ENCODE measurements at places on chromosomes 1 and 21. TPM values are rescaled to one million over a fixed set of nuclear protein-coding genes. Genes with fewer than 3 reads are reported as not detected.

DNA sequence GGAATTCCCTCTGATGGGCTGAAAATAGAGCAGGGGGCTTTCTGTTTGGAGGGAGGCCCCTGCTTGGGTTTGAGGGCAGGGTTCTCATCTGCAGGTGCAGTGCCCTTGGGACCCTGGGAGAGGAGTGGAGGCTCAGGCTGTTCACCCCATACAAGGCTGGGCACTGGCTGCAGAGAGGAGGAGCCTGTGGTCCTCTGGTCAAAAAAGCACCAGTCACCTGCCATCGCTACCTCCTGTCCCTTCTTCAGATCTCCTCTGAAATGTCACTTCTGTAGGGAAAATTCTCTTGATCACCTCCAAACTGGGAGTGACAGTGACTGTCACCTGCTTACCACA lies 108.9 kb downstream of the TRABD2B start:
- DNase-seq, result no peak
- no peaks in the 10 kb centered on the region for H3K4me1 ChIP-seq
- no peak overlapping the region for H3K4me3 ChIP-seq
- no peak overlapping the region for H3K27ac ChIP-seq
- H3K27me3 ChIP-seq, result no peaks in the 10 kb centered on the region

- H3K27me3 ChIP-seq, result no peaks in the 10 kb centered on the region
- H3K36me3 ChIP-seq, result no peaks in the 10 kb centered on the region
- DNase-seq, result no peak
- no peaks in the 10 kb centered on the region for H3K4me1 ChIP-seq
- H3K27ac ChIP-seq, result no peak overlapping the region
Observed at GRCh38 chr1:66598670-66599069, 64.7 kb downstream of the SGIP1 start.

DNA sequence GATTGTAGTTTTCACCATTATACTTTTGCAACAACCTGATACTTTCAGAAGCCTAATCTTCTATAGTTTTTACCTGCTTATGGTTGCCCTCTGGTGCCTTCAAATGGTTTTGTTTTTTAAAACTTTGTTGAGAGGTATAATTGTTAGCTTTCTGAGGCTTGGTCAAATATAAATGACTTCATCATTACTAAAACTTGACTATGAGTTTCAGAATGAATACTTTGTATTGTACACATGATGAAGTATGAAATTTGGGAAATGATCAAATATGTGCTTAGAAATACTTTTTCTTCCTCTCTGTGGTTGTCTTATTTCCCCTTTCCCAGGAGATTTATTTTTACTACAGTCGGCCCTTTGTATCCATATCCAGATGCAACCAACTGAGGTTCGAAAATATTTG lies 151.8 kb upstream of the B3GALT2 start:
- no peak overlapping the region for H3K4me3 ChIP-seq
- DNase-seq, result no peak
- no peaks in the 10 kb centered on the region for H3K4me1 ChIP-seq
- no peak overlapping the region for H3K27ac ChIP-seq

- peaks cover 5% of the 10 kb centered on the region for H3K27me3 ChIP-seq
- DNase-seq, result peak; percentile 40
- no peaks in the 10 kb centered on the region for H3K4me1 ChIP-seq
- peak overlapping the region; percentile 29 for H3K4me3 ChIP-seq
- H3K36me3 ChIP-seq, result no peaks in the 10 kb centered on the region
Observed at GRCh38 chr1:228445843-228446650, 29.4 kb upstream of the TRIM17 start.

DNA sequence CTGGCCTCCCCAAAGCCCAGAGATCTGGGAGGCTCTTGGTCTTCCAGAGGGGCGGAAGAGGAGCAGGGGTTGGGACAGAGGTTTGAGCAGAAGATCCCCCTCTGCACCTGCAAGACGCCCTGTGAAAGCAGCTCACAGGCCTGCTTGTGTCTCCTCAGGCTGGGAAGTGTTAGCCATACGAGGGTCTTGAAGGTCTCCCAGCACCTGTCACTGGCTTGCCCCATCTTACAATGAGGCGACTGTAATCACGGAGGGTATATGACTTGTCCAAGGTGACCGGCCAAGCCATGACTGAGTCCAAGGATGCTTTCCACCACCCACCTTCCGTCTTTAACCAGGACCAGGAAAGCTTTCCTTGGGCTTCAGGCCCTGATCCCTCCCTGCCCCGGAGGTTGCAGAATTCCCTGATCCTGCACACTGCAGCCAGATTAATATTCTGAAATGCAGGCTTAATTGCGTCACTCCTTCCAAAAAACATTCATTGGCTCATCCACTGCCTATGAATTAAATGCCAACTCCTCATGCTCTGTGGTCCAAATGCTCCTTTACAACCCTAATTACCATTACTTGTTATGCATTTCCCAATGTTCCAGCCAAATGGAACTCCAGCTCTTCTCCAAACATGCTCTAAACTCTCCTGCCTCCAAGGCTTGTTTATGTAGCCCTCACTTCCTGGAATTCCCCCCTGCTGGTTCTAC lies 64.0 kb downstream of the DDX20 start:
- H3K4me3 ChIP-seq, result no peak overlapping the region
- H3K4me1 ChIP-seq, result no peaks in the 10 kb centered on the region
- no peaks in the 10 kb centered on the region for H3K36me3 ChIP-seq
- H3K27ac ChIP-seq, result no peak overlapping the region
- no peaks in the 10 kb centered on the region for H3K27me3 ChIP-seq
- no peak for DNase-seq

GRCh38 chr21:45875881-45876280 lies 105.7 kb upstream of the COL6A1 start:
- H3K4me1 ChIP-seq, result no peaks in the 10 kb centered on the region
- no peak overlapping the region for H3K27ac ChIP-seq
- no peaks in the 10 kb centered on the region for H3K36me3 ChIP-seq
- no peak for DNase-seq

- DNase-seq, result no peak
- H3K4me3 ChIP-seq, result no peak overlapping the region
- peaks cover 11% of the 10 kb centered on the region for H3K4me1 ChIP-seq
- no peak overlapping the region for H3K27ac ChIP-seq
Observed at GRCh38 chr1:54937469-54937868, 43.0 kb upstream of the TMEM61 start.

- H3K36me3 ChIP-seq, result no peaks in the 10 kb centered on the region
- H3K4me1 ChIP-seq, result peaks cover 8% of the 10 kb centered on the region
- no peak overlapping the region for H3K4me3 ChIP-seq
- no peak overlapping the region for H3K27ac ChIP-seq
Observed at GRCh38 chr1:101293461-101294051, 56.7 kb downstream of the S1PR1 start.

- no peak for DNase-seq
- no peak overlapping the region for H3K27ac ChIP-seq
- no peaks in the 10 kb centered on the region for H3K36me3 ChIP-seq
Observed at GRCh38 chr21:21915816-21916215, 917.6 kb downstream of the NCAM2 start.

DNA sequence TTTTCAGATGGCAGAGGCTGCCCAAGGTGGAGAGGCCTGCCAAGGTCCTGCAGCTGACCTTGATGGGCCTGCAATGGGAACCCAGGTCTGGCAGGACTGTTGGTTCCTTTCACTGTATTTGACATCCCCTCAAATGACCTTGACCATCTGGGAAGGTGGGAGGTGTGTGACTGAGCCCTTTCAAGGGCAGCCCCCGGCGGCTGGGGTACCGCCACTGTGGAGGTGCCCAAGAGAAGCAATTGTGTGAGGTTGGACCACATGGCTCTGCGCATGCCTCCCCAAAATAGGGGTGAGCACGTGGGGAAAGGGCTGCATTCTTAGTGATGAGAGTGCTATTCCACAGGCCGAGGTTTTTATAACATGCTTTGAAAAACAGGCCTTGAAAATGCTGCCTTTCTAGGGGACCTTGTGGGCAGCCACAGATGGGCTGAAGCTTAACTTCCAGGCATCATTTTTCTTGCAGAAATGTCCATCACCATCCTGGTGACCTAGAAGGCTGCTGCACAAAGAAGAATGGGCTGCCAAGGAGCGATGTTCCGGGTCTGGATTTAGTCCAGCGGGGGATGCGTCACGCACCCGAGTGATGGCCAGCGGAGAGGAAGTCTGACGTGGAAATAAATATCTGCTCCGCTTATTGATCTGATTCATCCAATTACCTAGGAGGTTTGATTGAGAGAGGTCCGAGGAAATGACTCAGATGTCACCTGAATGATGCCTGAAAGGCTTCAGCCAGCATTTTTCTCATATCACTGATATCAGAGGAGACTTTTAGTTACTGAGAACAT lies 16.5 kb upstream of the UTS2 start:
- H3K27ac ChIP-seq, result no peak overlapping the region
- no peaks in the 10 kb centered on the region for H3K27me3 ChIP-seq
- H3K4me1 ChIP-seq, result no peaks in the 10 kb centered on the region
- no peaks in the 10 kb centered on the region for H3K36me3 ChIP-seq

DNA sequence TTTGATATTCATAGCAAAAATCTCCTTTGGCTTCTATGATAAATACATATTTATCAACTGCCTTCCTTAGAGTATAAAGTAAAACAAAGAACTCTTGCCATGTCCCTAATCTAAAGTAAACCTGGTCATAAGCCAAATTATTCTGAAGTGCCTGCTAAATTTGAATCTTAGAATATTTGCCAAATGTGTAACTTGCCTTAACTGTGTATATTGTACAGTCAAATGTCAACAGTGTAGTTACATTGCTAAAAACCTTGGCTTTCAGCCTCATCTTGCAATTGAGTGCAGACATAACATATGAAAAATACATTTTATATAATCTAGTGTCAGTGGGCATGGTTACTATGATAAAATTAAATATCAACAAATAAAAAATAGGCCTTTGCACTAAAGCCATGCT lies 583.4 kb upstream of the ADAMTS5 start:
- no peak for DNase-seq
- no peak overlapping the region for H3K4me3 ChIP-seq
- H3K36me3 ChIP-seq, result no peaks in the 10 kb centered on the region
- no peaks in the 10 kb centered on the region for H3K4me1 ChIP-seq
- no peaks in the 10 kb centered on the region for H3K27me3 ChIP-seq

DNA sequence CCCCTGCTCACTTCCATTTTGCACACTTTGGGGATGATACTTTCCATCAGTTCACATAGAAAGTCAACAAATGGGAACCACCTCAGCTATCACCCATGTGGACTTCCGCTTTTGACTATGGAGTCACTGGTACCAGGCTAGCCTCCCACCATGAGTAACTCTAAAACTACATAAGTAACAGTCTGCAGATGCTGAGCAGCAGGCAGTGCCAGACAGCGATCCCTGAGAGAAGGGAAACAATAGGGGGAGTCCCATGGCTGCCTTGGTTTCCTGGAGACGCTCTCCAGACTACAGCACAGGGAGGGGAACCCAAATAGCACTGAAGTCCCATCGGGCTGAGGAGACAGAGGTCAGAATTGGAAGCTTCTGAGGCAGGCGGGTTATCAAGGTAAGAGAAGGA lies 2.8 kb upstream of the TFF2 start:
- H3K27ac ChIP-seq, result no peak overlapping the region
- H3K4me3 ChIP-seq, result no peak overlapping the region
- H3K27me3 ChIP-seq, result no peaks in the 10 kb centered on the region
- H3K4me1 ChIP-seq, result no peaks in the 10 kb centered on the region
- H3K36me3 ChIP-seq, result no peaks in the 10 kb centered on the region

- DNase-seq, result peak; percentile 96
- H3K27ac ChIP-seq, result peak overlapping the region; percentile 89
- peaks cover 19% of the 10 kb centered on the region for H3K4me1 ChIP-seq
- H3K36me3 ChIP-seq, result no peaks in the 10 kb centered on the region
- no peak overlapping the region for H3K4me3 ChIP-seq
- H3K27me3 ChIP-seq, result no peaks in the 10 kb centered on the region
Observed at GRCh38 chr1:228374711-228375577, 31.7 kb downstream of the TRIM11 start.

DNA sequence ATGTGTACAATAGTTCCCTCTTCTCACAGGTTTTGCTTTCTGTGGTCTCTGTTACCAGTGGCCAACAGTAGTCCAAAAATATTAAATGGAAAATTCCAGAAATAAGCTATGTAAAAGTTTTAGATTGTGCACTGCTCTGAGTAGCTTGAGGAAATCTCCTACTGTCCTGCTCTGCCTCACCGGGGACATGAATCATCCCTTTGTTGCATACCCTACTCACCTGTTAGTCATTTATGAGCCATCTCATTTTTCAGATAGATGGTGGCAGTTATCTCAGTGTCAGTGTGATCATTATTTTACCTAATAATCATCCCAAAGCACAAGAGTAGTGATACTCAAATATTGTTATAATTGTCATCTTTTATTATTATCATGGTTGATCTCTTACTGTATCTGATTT lies 688.1 kb downstream of the PLA2G4A start:
- H3K27ac ChIP-seq, result no peak overlapping the region
- no peak overlapping the region for H3K4me3 ChIP-seq
- no peaks in the 10 kb centered on the region for H3K4me1 ChIP-seq
- no peaks in the 10 kb centered on the region for H3K27me3 ChIP-seq
- no peaks in the 10 kb centered on the region for H3K36me3 ChIP-seq
- no peak for DNase-seq

DNA sequence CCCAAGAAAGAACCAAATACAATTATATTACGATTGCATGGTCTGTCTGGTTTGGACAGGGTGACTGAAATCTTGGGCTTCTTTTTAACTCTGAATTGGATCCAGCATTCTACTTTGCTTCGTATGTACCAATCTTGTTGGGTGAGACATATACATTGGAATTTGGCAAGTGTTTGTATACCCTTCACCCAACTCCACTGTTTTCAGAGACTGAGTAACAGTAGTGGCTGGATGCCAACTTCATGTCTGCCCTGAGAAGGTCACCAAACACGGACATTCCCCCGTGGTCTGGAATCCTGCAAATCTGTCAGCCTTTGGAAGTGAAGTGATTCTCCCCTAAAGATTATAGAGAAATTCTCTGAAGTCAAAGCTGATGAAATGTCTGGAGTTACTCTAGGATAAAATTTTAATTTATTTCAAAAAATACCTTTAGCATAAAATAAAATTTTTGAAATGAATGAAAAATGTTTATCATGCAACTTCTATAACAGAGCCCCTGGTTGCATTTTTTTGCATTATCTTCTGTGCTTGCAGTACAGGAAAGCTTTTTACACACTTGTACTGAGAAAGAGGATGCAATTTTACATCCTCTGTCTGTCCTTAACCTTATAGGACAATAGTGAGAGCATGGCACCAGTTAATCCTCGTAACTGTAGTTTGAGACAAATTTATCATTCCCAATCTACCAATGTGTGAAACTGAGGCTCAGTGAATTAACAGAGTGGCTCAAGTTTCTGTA lies 201.8 kb downstream of the DISC1 start:
- H3K4me1 ChIP-seq, result peaks cover 11% of the 10 kb centered on the region
- DNase-seq, result peak; percentile 43
- H3K36me3 ChIP-seq, result no peaks in the 10 kb centered on the region
- H3K4me3 ChIP-seq, result no peak overlapping the region
- no peak overlapping the region for H3K27ac ChIP-seq
- no peaks in the 10 kb centered on the region for H3K27me3 ChIP-seq

DNA sequence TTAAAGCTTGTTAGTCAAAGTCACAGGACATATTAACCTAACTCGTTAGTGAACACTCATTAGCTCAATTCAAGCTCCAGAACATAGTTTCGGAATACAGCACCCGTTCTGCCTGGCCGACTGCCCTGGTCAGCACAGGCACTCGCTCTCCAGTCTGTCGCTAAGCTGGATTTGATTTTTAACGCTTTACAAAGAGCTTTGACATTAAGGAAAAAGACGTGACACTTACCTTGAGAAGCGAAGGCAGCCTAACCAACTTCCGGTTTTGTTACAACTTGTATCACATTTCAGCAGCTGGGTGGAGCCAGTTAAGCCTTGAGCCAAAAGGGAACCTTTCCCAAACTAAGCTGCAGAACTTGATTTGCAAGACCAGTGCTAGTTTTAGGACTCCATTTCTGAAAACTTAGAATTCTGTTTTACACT lies at the start of gene FRRS1:
Gene FRRS1, minus strand, starts transcription at position 258 of the 423 bp plus-strand sequence. CDS start 17,867 bp downstream, outside the sequence.
- peaks cover 33% of the 10 kb centered on the region for H3K4me1 ChIP-seq
- H3K27me3 ChIP-seq, result no peaks in the 10 kb centered on the region
- H3K4me3 ChIP-seq, result peak within 1 kb of the TSS; percentile 61

Gene ANXA9
- total RNA-seq, result 0.24 TPM
